RWPE1 (cell line): ENCODE measurements at places on chromosomes 7 and 10.

- no peak for DNase-seq
Measured at GRCh38 chr7:2237109-2237602, 4.4 kb upstream of the MAD1L1 start.

GRCh38 chr7:1348823-1349335 is 110.4 kb downstream of the MICALL2 start:
- DNase-seq, result no peak

DNA sequence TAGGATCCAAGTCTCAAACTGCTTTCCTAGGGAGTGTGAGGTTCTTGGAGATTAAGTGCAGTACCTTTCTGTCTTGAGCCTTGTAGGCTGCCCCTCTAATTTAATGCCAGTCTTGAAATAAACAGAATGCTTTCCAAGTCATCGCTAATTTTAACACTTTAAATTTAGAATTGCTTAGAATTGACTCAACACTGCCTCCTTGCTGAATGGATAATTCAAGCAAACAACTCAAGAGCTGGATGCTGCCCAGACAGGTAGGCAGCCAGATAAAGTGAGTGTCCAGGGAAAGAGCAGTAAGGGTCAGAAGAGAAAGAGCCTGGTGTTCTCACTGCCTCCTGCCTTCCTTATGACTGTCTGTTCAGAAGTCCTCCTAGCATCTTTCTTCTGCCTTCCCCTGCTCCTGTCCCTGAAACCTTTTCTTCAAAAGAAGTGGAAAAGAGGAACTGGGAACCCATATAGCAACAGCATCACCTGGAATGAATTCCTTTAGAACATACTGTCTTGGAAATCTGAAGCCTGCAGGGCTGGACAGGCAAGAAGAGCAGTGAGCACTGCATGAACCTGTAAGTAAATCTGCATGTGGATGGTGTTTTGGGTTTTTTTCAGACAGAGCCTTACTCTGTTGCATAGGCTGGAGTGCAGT is 3.1 kb upstream of the GOT1 start:
- DNase-seq, result no peak

- no peak for DNase-seq
Measured at GRCh38 chr10:60762554-60762953, 15.7 kb upstream of the CDK1 start.

- DNase-seq, result no peak
Measured at GRCh38 chr7:12494687-12495024, 75.9 kb upstream of the SCIN start.

DNA sequence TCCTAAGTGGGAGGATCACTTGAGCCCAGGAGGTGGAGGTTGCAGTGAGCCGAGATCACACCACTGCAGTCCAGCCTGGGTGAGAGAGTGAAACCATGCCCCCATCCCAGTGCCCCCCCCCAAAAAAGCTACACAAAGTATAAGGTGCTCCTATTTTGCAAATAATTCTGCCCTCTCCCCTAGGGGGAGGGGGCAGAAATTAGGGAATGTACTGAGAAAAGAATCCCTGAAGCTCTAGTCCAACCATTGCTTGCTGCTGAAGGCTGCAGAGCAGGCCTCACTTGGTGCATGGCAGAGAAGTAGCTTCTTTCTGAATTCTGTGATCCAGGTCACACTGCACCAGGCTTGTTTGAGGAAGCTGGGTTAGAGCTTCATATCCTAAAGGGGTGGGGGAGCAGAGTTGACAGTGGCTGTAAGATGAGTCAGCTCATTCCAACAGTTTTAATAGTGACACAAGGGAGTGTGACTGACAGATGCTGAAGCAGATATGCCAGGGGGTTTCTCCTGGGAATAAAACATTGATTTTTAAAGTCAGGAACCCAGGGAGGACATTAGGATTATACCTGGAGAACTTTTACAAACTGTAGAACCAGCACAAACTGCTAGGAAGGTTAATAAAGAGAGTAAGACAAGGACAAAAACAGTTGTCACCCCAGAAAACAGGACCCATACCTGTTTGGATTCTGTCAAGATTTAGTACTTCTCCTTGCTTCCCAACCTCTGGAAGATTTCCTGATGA is 32.8 kb upstream of the STRIP2 start:
- peak; percentile 3 for DNase-seq

- DNase-seq, result no peak
Measured at GRCh38 chr10:87038286-87038717, 18.2 kb downstream of the FAM25A start.

- DNase-seq, result no peak
Measured at GRCh38 chr7:36861656-36862055, 137.4 kb upstream of the AOAH start.

- peak; percentile 26 for DNase-seq
Measured at GRCh38 chr10:132094581-132095234, 29.0 kb downstream of the JAKMIP3 start.

GRCh38 chr10:58102897-58103296 is 164.8 kb downstream of the IPMK start:
- DNase-seq, result no peak

DNA sequence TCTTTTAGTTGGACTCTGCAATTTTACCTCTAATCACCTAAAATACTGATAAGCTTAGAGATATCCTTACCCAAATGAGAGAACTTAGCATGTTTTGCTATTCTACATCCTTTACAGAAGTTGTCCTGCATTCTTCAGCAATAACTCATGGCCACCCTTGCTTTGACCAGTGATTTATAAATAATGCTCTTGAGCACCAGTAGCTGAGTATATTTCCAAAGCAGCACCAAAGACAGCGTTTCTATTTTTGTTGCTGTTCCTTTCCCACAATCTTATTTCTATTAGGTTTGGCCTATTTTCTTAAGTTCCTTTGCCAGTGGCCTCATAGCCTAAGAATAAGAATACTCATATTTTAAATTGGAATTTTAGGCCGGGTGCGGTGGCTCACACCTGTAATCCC is 15.0 kb downstream of the ARPC1A start:
- no peak for DNase-seq

- peak; percentile 75 for DNase-seq
Measured at GRCh38 chr7:21580073-21580521, 37.3 kb downstream of the DNAH11 start.

GRCh38 chr10:95542330-95542729 is 18.8 kb downstream of the SORBS1 start:
- DNase-seq, result no peak

DNA sequence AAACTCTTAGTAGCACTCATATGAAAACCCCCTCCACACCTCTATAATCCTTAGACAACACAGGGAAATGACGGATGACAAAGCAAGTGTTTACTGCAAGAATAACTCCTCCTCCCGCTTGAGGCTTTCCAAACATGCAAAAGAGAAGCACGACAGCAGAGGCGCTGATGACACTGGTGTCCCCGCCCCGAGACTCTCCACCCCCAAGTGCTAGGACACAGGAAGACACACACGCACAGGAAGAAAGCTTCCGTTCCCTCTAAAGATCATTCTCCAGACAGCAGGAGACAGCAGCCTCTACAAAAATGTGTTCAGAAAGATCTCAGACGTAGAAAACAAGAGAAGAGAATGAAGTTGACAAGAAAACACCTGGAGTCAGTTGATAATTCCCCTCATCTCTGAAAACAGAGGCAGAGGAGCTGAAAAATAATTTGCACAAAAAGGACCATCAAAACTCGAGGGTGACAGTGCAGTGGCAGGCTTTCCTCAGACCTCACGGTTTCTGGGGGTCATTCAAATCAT is 90.2 kb downstream of the DLG5 start:
- no peak for DNase-seq

DNA sequence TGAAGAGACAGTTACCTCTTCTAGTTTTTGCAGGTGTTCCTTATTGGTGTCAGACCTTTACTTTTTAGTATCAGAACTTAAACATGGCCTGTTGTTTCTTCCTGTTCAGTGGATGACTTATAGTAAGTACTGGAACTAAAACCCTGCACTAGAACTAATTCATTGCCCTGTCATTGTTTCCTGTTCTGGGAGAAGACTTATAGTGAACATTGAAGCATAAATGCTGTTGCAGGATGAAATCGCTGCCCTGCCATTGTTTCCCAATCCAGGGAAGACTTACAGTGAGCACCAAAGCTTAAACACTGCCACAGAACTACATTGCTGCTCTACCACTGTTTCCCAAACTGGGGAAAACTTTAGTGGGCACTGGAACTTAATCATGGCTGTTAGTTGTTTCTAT is 13.1 kb downstream of the IPMK start:
- no peak for DNase-seq

GRCh38 chr10:6119423-6119822 is 30.6 kb downstream of the RBM17 start:
- DNase-seq, result no peak

DNA sequence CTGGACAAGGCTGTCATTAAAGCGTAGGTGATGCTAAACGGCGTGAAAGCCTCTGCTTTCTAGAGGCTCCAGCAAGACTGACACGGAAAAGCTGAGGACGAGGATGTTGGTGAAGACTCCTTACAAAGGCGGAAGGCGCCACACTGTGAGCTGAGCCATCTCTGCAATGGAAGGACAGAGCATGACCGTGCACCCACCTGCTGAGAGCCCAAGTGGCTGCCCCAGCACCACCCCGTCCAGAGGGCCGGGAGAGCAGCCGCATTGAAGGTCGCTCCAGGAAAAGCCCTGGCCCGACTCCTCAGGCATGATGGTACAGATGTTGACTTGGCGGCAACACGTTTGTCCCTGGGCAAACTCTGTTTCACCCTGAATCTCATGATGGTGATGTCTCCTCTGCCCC is 492.7 kb downstream of the DNAJB6 start:
- no peak for DNase-seq

GRCh38 chr10:102007796-102008195 is 48.2 kb downstream of the ARMH3 start:
- no peak for DNase-seq

- DNase-seq, result no peak
Measured at GRCh38 chr10:5830629-5831445, 17.6 kb upstream of the GDI2 start.

- DNase-seq, result no peak
Measured at GRCh38 chr7:127820732-127821085, 168.7 kb downstream of the SND1 start.

- no peak for DNase-seq
Measured at GRCh38 chr7:71548746-71549145, 416.8 kb downstream of the GALNT17 start.

DNA sequence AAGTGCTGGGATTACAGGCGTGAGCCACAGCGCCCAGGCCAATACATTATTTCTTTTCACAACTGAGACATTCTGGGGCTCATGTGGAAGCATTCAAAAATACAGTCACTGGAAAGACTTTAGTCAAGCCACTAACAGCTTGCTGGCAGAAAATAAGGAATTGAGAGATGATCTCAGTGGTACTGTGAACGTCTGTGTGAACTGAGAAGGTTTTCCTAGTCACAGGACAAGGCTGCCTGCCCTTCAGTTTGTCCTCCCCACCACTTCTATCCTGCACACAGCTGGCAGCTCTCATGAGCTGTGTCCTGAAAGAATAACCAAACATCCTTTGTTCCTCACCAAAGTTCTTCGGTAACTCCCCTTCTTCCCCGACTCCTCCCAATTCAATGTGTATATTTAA is 31.3 kb upstream of the ITGA8 start:
- no peak for DNase-seq

GRCh38 chr10:4405828-4406227 is 420.2 kb upstream of the AKR1E2 start:
- no peak for DNase-seq

DNA sequence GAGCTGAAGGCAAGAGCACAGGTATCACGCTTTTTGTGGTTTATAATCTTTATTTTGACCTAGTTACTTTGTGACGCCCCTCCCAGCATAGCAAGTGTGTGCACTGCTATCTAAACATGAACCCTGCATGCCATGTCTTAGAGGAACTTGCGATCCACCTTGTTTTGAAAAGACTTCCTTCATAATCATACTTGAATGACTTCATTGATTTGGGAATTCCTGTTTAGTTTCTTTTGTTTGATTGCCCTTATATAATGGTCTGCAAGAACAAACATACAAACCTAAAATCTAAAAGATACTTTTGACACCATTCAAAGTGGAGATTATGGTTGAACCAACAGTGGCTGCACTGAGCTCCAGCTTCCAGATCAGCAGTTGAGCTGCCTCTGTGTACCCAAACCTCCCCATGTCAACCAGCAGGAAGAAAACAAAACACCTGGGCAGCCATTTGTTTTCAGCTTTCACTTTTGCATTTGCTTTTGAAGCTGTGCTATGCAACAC is 132.6 kb downstream of the CELF2 start:
- DNase-seq, result no peak

DNA sequence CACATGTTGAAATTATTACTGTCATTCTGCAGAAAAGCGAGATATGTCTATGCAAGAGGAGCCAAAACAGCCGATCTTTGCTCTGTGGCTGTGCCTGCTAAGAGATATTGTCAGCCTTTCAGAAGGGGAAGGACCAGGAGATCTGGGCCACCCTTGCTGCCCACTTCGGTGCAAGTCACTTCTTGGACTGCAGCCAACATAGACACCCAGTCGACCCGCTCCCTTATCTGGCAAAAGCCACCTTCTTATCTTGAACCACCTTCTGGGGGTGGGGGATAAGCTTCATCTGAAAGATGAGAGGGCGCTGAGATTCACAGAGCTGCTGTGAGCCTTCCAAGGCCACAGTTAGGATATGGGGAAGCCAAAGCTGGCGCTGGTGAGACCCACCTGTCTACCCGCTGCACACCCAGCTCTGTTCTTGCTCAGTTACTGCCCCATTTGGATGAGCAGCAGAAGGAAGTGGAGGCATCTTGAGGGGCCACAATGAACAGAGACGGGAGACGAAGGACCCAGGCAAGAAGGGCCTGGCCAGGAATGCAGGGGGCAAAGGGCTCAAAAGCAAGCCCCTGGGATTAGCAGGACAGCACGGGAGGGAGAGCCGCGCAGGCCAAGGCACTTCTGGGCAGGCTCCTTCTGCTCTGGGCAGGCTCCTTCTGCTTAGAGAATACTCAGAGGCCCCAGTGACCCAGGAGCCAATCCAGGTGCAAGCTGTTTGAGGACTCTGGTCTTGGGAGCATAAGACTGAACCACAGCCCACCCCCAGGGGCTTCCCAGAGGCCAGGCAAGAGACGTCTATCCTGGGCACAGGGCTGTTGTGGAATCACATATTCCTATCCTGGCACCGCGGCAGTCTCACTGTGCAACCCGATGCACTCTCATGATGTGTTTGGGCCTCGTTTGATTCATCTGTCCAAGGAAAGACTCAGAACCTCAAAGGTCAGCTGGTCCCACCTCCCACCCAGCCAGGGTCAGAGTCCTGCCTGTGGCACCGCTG is 38.4 kb upstream of the NPFFR1 start:
- DNase-seq, result no peak

DNA sequence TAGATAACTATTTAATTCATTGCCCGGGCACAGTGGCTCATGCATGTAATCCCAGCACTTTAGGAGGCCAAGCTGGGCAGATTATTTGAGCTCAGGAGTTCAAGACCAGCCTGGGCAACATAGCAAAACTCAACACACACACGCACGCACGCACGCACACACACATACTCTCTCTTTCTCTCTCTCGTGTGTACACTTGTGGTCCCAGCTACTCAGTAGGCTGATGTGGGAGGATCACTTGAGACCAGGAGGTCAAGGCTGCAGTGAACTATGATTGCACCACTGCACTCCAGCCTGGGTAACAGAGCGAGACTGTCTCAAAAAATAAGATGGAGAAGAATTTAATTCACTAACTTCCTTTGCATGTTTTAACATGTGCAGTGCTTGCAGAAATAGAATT is 38.1 kb downstream of the PTPN12 start:
- DNase-seq, result no peak
